ENCODE measurements at places on chromosomes 11 and 22.

DNA sequence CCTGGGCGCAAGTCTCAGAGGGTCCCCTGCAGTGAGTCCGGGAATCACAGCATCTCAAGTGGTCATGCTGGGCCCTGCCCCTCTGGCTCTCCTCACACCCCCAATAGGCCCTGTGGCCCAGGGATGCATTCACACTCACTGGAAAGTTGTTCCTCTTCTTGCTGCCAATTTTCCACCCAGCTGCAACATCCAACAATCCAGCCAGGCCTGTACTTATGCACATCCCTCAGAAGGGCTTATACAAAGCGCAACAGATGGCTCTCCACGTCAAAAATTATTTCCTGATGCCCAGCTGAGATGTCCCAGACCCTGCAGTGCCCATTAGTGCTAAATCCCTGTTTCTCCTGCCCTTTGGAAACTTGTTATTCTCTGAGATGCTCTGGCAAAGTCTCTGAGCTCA is 407.8 kb upstream of the NARS2 start:
- no peak for DNase-seq

DNA sequence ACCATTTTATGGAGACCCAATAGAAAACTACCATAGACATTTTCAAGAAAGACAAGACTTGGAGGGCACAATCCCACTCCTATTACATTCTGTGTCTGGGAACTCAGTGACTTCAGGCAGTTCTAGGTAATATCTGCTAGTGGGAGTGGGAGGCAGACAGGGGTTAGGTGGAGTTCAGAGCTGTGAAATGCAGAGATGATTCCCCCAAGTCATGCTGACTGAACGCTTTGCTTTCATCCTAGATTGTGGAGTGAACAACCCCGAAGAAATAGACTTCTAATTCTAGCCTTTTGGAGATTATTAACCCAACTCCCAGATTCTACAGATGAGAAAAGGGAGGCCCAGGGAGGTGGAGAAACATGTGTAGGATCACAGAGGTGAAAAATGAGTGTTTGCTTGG is 437.8 kb upstream of the CADM1 start:
- DNase-seq, result no peak

- peak; percentile 50 for DNase-seq
Measured at GRCh38 chr11:120172054-120172911, 34.4 kb upstream of the TRIM29 start.

GRCh38 chr22:23106344-23106743 is 35.4 kb downstream of the RSPH14 start:
- no peak for DNase-seq

GRCh38 chr11:19953336-19953735 is 206.9 kb downstream of the DBX1 start:
- DNase-seq, result peak; percentile 35

GRCh38 chr11:44766112-44766971 is 39.6 kb downstream of the TSPAN18 start:
- peak; percentile 50 for DNase-seq

- no peak for DNase-seq
Measured at GRCh38 chr11:120613264-120614226, 102.0 kb downstream of the GRIK4 start.

All from foreskin fibroblast (primary cell).